Esophagus squamous epithelium (tissue), 5 donors: ENCODE measurements at places on chromosomes 3 and 15.

GRCh38 chr3:171093462-171093861 is 66.9 kb upstream of the SLC2A2 start:
- no peak for DNase-seq

GRCh38 chr3:138479438-138479863 is 45.0 kb downstream of the ESYT3 start:
- no peak for DNase-seq

- DNase-seq, result no peak
Observed at GRCh38 chr15:96849271-96849900, 518.9 kb downstream of the NR2F2 start.

DNA sequence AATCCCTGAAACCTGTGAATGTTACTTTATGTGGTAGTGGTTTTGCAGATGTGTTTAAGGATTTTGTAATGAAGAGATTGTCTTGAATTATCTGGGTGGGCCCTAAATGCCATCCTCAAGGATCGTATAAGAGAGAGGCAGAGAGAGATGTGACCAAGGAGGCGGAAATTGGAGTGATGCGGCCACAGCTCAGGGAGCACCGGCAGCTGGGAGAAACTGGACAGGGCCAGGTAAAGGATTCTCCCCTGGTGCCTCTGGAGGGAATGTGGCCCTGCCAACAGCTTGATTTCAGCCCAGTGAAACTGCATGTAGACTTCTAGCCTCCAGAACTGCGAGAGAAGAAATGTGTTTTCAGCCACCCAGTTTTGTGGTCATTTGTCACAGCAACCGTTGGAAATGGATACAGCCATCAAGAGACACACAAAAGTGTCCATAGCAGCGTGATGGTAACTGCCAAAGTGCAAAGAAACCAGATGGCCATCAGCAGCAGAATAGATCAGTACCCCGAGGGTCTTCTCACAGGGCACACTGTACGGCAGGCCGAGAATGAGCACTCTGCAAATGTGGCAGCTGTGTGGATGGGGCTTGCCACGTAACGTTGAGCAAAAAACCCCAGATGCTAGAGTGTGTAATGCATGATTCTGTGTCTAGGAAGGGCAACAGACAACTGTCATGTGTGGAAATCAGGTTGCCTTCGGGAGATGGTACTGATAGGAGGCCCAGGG is 12.2 kb downstream of the APBA2 start:
- DNase-seq, result no peak

GRCh38 chr3:71891483-71891882 is 106.5 kb upstream of the PROK2 start:
- DNase-seq, result no peak

GRCh38 chr3:63824309-63824708 is 5.2 kb downstream of the C3orf49 start:
- DNase-seq, result no peak

DNA sequence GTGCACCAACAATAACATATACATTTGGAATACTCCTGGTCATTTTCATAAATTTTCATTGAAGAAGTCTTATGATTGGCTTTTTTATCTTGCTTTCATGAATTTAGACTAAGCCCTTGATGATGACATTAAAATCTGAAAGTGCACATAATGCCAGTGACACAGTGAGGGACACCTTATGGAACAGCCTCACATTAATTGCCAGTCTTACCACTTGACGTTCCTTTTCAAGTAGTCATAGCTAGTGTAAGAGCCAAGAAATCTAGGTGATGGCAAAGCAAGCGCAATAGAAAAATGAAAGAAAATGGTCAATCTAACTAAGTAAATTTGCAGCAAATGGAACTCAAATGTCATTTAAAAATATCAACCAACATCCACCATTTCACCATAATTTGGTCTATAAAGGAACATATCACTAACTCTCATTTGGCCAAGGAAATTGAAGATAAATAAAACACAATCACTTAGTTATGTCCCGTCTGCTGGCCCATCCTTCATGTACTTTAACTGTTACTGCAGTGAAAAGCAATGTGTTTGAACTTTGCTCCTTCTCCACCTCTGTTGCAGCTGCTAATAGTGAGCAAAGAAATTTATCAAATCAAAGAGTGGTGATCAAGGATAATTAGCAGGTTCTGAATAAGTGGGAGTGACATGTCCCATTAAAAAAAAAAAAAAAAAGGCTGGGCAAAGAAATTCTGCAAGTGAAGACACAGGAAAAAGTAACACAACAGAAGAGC is 110.0 kb downstream of the TJP1 start:
- DNase-seq, result no peak

DNA sequence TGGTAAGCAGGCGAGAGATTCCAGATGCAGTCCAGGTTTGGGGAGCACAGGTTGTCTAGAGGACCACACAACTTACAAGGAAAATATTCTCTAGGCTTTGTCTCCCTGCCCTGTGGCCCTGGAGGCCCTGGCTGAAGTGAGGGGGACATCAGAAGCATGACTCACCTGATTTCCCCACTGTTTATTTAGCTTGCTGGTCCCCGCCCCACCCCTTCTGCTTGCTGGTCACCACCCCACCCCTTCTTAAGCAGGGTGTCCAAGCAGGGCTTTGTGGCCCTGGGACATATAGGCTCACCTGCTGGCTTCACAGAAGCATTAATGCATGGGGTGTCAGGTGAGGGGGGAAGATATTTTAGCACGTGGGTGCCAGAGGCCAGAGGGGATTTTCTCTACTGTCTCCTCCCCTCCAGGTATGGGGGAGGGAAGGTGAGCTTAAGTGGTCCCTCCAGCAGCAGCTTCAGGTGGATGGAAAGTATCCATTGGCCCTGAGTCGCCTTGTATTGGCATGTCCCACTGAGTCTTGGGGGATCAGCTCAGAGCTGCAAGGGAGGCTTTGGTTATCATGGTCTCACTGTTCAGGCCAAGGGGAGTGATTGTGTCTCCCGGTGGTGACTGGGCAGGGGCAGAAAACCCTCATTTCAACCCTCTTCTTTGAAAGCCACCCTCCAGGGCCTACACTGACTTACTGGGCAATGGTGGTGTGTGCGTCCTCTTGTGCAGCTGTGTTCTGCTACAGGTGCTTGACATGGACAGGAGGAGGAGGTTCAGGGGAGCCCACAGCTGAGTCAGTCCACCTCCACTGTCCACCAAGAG is 49.8 kb downstream of the GASK1A start:
- no peak for DNase-seq

DNA sequence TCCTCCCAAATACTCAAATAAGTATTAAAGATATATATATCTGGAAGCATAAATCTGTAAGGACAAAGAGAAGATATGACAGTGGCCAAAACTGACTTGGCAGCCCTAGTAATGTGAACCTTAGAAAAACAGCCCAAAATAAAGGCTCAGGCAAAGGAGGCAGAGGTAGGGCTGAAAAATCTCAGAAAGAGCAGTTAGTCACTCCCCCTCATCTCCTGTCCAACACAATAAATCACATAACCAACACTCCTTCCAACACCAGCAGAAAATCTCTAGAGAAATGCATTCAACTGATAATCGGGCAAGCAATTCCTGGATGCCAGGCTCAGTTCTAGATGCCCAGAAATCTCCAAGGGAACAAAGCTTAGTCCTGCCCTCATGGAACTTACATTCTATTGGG is 22.1 kb upstream of the CHRM5 start:
- DNase-seq, result no peak
